ENCODE measurements at places on chromosomes 16 and 17.

GRCh38 chr17:64387145-64387473 is 3.6 kb downstream of the PECAM1 start:
- no peak for DNase-seq

- no peak for DNase-seq
These were observed 9.6 kb upstream of the SHISA9 start for GRCh38 chr16:12891836-12892235.

- no peak for DNase-seq
These were observed 27.9 kb downstream of the IGFBP4 start for GRCh38 chr17:40470932-40471828.

DNA sequence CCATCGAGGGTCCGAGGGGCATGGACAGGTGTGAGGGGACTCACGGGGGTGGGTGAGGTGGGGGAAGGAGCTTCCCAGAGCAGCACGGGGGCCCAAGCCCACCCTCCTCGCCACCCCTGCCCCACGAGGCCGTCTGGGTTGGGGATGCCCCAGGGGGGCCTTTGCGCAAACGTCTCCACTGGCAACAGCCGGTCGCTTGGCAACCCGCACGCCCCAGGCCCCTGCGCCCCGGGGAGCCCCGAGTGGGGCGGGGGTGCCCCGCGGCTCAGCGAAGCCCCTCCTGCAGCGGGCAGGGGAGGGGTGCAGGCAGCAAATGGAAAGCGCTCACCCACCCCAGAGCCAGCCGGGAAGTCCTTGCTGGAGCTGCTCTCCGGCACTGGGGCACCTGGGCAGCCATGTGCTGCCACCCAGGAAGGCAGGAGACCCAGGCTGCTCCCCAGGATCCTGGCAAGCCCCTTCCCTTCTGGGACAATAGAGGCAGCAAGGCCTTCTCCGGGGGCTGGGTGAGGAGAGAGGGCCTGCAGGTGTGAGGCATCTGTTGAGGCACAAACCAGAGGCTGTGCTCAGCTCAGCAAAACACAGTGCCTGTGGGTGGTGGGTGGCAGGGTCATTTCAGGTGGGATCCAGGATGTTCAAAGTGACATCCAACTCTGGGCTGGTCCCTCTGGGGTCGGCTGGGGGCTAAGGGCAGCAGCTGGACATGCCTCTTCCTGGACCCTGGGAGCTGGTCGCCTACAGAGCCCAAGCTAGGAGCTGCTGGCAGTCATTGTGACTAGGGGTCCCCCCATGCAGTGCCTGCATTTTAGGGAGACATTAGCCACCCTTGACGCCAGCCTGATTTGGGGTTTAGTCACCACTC is 80.9 kb upstream of the CBX4 start:
- no peak for DNase-seq

GRCh38 chr17:59367657-59368045 is 36.2 kb downstream of the YPEL2 start:
- DNase-seq = no peak

DNA sequence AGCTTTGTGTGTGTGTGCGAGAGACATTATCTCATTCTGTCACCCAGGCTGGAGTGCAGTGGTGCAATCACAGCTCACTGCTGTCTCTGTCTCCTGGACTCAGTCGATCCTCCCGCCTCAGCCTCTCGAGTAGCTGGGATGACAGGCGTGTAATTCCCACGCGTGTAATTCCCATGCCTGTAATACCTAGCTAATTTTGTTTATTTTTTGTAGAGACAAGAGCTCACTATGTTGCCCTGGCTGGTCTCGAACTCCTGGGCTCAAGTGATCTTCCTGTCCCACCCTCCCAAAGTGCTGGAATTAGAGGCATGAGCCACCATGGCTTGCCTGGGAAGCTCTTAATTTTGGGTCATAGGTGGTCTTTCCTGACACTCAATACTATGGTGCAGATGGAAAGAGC is 205.3 kb upstream of the TNRC6C start:
- DNase-seq = no peak

DNA sequence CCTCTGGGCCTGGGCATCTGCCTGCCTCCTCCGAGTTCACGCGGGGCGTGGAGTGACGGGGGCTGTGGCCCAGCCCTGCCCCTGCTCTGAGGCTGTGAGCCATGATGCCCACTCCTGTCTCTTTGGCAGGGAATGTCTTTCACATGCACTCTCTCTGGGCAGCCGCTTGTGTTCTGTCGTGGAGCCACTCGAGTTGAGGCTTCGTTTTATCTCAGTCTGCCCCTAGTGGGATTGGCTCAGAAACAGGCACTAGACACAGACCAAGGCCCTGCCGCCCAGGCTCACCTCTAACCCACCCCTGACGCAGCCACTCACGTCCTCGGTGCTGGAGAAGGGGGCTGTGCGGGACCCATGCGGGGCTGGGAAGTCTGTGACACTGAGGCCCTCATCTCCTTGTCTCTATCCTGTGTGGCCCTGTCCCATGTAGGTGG is 67.5 kb upstream of the KCTD5 start:
- DNase-seq = no peak

DNA sequence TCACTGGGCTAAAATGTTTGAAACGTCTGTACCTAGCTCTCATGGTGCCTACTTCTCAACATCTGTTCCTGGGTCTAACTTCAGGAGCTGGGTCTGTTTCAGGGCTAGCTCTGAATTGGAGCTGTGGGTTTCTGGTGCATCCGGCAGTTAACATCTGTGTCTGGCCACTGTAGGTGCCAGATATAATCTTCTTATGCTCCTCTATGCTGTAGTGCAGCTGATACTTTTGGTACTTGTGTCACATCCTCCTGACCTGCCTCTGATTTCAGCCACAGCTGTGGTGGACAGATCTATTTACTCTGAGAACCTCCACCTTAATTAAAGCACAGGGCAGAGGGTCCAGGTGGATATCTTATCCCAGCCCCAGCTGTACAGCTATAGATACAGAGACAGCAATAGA is 496.5 kb upstream of the CDH11 start:
- no peak for DNase-seq

DNA sequence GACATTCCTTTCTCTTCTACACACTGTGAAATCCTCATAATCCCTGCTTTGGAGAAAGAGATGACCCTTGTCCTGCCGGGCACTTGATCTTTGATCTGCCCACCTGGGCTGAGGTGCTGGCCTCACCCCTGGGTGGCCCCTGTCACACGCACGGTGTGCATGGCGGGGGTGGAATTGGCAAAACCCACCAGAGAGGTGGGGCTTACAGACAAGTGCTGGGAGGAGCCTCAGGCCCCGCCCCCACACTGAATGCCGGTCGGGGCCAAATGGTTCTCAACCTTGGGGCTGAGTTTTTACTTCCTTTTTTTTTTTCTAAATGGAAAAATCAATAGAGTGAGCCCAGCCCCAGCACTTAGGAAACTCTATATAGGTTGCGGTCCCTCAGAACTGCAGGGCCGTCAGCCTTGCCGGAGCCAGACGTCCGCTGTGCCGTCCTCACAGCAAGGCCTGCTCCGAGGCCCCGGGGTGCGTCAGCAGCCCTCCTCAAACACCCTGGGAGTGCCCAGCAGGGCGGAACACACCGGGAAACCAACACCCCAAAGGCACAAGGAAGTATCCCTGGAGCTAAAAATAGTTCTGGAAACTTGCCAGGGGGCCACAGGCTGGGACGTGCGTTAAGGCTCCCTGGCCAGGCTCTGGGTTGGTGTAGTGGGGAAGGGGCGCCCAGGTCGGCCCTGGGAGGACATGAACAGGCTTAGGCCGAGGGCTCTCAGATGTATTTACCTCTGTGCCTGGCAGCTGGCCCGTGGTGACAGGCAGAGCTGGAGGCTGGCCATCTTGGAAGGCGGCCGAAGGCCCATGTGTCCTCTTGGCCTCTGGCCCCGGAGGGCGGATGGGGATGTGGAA is 11.0 kb downstream of the GPRC5C start:
- peak; percentile 59 for DNase-seq

DNA sequence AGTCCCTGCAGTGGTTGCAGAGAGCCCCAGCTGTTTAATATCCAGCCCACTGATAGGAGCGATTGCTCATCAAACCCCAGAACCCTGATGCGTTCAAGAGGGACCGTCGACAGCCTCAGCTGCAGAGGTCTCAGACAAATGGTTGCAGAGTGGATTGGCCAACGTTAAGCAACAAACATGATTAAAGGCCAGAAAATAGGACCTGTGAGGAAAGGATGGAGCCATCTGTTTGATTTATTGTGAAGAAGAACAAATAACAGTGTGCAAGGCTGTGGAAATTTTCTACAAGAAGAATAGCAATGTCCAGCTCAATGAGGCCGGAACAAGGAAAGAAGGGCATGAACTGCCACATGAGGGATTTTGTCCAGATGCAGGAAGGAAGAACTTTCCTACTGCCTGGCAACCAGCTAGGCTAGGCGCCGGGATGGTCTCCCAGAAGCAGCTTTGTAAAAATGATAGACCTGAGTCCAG is 138.4 kb upstream of the DNAH9 start:
- DNase-seq = no peak

- no peak for DNase-seq
These were observed 56.9 kb upstream of the TEKT3 start for GRCh38 chr17:15398291-15398690.

- no peak for DNase-seq
These were observed 36.7 kb upstream of the CAPN15 start for GRCh38 chr16:490768-491167.

DNA sequence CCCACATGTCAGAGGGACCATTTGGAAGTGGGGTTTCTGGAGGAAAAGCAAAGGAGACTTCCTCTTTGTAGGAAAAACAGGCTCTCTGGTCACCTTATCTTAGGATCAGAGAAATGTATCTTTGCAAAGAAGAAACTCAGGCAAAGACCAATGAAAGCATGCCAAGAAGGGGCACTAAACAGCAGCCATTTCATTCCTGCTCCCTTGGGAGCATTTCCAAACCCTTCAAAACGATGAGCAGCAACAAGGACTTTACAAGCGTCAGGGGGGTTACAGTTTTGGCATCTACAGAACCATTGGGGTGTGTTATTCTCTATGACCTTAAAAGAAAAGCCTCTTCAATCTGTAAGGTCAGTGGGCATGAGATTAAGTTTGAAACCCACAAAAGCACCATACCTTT is 122.8 kb downstream of the SMG6 start:
- no peak for DNase-seq

GRCh38 chr17:17564323-17564722 is 27.2 kb downstream of the PEMT start:
- DNase-seq = no peak

GRCh38 chr16:77324729-77325128 is 110.1 kb downstream of the ADAMTS18 start:
- no peak for DNase-seq

GRCh38 chr17:77083531-77083930 is 57.2 kb upstream of the SEC14L1 start:
- DNase-seq = no peak

- DNase-seq = no peak
These were observed 362.6 kb downstream of the CNTNAP4 start for GRCh38 chr16:76639685-76640289.

DNA sequence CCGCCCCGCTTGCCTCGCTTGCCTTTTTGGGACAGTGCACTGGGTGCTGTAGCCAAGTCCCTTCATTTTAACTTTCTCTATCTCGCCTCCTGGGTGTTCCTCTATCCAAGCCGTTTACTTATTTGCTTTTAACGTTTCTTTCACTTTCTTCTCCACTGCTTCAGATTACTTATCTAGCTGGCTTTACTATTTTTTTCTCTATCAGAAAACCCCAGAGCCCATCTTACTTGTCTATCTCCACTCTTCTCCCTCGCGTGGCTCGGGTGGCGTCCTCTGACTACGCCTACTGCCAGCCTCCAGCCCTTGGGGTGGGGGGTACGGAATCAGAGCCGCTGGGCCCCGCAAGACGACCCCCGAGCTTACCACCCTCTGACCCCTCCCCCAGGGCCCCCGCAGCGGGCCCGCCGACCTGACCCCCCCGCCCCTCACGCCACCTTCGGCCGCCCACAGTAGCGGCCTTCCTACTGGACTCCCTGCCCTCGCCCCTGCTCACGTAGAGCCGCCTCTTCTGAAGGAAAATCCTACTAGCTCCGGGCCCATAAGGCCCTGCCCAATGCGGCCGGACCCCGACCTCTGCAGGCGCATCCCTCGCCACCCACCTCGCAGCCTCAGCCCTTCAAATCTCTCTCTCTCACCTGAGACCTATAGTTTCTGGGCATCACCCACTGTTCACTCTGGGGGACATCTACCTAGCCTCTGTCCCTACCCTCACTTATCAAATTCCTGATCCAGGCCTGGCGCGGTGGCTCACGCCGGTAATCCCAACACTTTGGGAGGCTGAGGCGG is 1.0 kb upstream of the SLC12A4 start:
- DNase-seq = no peak

GRCh38 chr16:892536-893255 is 78.1 kb downstream of the LMF1 start:
- no peak for DNase-seq

DNA sequence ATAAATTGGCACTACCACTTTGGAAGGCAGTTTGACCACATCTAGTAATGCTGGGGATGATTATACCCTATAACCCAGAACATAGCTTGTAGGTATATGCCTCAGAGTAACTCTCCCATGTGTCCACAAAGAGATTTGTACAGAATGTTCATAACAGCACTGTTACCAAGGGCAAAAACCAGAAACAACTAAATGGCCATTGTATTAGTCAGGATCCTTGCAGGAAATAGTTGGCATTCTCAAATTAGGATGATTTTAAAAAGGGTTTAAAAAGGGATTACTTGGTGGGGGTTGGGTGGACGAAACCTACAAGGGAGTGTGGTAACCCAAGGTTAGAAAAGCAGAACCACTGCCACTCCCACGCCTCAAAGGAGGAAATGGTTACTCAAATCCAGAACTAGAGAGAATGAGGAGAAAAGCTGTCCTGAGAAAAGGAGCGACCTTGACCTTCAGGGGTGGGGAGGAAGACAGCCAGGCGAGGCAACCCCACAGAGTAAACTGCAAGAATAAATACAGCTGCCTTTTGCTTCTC is 2.1 kb downstream of the CPPED1 start:
- DNase-seq = no peak

GRCh38 chr16:82271636-82272035 is 101.6 kb upstream of the MPHOSPH6 start:
- DNase-seq = no peak

DNA sequence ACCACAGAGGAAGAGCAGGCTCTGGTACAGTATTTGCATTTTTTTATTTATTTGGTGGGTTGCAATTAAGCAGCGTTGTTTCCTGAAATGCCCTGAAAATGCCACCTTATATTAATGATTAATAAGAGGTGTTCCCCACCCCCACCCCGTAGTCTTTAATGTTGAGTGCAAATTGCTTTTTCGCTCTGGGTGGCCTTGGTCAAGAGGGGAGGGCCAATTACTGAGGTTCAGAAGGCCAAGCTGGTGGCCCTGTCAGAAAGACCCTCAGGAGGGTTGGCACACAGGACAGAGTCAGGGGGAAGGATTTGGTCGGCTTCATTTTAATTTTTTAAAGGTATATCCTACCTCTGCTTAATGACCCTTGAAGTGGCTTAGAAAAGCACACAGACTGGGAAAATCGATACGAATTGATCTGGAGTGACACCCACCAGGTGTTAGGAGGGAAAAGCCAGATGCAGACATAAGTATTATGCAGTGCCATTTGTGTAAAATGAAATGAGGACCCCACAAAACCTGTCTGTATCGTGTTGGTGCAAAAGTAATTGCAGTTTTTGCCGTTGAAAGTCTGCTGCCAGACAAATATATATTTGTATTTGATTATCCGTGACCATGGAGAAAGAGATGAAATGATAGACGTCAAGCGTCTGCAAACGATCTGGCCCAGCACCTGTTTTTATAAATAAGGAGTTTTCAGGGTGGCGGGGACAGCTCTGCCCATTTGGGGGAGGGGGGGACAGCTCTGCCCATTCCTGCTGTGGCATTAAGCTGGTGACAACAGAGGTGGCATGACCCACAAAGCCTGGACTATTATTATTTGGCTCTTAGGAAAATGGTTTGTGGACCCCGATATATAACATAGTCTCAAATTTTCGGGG is 143.8 kb upstream of the PLCG2 start:
- no peak for DNase-seq

- no peak for DNase-seq
These were observed 166.3 kb downstream of the SLC39A11 start for GRCh38 chr17:72926171-72926570.
